ENCODE measurements at places on chromosomes 1 and 21.

DNA sequence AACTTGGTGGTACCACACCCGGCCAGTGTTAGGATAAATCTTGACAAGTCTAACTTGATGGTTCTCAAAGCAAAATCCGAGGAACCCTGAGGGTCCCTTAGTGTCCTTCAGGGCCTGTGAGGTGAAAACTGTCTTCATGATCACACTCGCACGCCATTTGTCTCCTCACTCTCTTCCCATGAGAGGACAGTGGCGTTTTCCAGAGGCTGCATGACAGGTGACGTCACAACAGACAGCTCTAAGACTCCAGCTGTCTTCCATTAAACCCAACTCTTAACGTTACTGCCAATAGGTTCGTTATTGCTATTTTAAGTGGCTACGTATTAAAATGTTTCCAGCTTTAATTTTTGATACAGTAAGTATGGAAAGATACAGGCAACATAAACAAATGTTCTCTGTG, 13.8 kb downstream of the CFAP74 start:
- DNase-seq, result no peak

GRCh38 chr1:244383278-244383884, 68.3 kb downstream of the ADSS2 start:
- no peak for DNase-seq

DNA sequence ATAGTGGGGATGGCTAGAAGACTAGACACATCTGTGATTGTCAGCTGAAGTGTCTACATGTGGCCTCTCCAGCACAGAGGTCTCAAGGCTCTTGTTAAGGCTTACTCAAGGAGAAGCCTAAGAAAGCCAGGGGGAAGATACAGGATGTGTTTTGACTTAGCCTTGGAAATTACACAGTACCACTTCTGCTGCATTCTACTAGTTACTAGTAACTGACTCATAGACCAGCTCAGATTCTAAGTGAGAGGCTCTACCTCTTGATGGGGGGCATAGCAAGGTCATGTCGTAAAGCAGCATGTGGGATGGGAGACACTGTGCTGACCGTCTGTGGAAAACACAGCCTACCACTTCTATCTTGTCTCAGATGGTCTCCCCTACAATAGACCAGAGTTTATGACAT, 99.5 kb downstream of the UBE2U start:
- no peak for DNase-seq

- DNase-seq, result no peak
Measured at GRCh38 chr1:33735624-33736023, 128.3 kb upstream of the HMGB4 start.

GRCh38 chr1:7113136-7113535, 327.9 kb downstream of the CAMTA1 start:
- DNase-seq, result no peak

DNA sequence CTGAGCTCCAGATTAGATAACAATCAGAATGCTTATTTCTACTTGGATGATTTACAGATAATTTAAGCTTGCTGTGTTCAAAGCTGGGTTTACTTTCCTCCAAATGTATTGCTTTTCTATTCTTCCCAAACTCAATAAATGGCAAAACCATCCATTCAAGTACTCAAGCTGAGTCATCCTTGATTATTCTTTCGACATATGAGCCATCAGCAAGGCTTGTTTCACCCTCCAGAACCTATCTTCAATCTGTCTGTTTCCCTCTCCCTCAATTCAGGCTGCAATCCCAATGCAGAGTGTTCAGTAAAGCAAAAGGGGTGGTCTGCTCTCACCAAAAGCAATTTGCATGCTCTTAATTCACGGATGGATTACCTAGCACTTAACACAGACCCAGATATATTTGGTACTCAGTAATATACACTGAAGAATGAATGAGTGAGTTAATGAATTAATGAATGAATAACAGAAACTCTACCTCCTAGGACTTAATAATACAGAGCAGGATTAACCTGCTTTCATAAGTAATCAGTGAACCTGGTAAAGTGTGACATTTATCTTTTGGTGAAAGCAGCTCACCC, 41.9 kb downstream of the DDR2 start:
- DNase-seq, result no peak

GRCh38 chr1:9037476-9038337, 11.5 kb upstream of the SLC2A7 start:
- no peak for DNase-seq
